ENCODE measurements at places on chromosomes 2 and 18. TPM values are rescaled to one million over a fixed set of nuclear protein-coding genes. Genes with fewer than 3 reads are reported as not detected.
A peak's percentile ranks its signal among the peaks of the same experiment; 100 is the strongest.

Gene MOGAT1
- total RNA-seq = not detected

Gene SERPINB7
- not detected for total RNA-seq

DNA sequence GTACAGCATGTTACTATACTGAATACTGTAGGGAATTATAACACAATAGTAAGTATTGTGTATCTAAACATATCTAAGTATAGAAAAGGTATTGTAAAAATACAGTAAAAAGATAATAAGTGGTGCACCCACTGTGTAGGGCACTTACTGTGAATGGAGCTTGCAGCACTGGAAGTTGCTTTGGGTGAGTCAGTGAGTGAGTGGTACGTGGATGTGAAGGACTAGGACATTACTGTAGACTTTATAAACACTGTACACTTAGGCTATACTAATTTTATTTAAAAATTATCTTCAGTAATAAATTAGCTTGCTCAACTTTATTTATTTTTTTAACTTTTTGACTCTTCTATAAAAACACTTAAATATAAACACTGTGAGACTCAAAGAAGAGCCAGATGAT, 82.6 kb downstream of the MTA3 start:
- no peak for DNase-seq

- DNase-seq = no peak
These were observed 74.6 kb downstream of the PDE11A start for GRCh38 chr2:177998006-177998405.

DNA sequence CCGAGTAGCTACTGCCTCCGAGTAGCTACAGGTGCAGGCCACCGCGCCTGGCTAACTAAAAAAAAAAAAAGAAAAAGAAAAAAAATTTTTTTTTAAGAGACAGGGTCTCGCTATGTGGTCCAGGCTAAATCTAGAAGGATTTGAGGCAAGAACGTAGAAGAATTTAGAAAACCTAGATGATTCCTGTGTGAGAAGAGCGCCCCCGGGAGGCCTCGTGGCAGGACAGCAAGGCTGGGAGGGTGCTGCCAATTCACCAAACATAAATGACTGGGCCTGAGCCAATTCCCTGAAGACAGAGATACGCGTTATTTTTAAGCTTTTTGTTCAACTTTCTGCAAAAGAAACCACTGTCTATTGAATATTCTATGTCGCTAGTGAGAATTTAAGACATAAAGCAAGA, 90.1 kb upstream of the TGFA start:
- DNase-seq = peak; percentile 63

DNA sequence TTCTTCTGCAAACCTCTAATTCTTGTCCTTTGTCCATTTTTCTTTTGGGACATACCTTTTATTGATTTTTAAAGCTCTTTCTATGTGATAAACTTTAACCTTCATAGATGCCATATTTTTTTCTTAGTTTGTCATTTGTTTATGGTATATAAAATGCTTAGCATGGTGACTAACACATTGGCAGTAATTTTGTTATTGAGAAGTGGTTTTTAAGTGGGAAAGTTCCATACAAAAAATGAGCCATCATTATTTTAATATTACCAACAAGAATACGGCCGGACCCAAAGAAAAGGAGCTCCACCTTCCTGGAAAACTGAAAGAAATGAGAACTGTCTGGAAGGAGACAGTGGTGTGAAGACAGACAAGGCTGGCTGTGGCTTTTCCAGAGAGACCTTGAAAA, 270.1 kb upstream of the SIX2 start:
- no peak for DNase-seq

GRCh38 chr2:69280796-69281412, 106.1 kb downstream of the GFPT1 start:
- no peak for DNase-seq
